Activated T-cell treated with anti-CD3 and anti-CD28 coated beads, Interleukin-2, amount 50 U/mL, for 72 hours (primary cell): ENCODE measurements at places on chromosomes 2 and 18.
A peak's percentile ranks its signal among the peaks of the same experiment; 100 is the strongest.

DNA sequence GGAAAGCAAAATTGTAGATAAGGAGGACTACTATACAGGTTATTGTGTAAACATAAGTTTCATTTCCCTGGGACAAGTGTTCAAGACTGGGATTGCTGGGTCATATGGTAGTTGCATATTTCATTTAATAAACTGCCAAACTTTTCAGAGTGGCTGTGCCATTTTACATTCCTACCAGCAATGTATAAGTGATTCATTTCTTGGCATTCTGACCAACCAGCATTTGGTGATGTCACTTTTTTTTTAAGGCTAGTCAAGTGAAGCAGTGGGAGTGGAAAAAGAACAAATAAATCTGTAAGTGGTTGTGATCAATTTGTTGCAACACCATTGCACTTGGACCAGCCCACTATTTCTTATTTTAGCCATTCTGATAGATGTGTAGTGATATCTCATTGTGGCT is 5.2 kb upstream of the CHCHD5 start:
- DNase-seq: no peak

GRCh38 chr2:222180619-222181018 is 118.2 kb downstream of the PAX3 start:
- DNase-seq: no peak

GRCh38 chr18:59910967-59911366 is 11.2 kb downstream of the PMAIP1 start:
- DNase-seq: no peak

- DNase-seq: no peak
These were observed 308.8 kb downstream of the PRKCE start for GRCh38 chr2:45960057-45960863.

DNA sequence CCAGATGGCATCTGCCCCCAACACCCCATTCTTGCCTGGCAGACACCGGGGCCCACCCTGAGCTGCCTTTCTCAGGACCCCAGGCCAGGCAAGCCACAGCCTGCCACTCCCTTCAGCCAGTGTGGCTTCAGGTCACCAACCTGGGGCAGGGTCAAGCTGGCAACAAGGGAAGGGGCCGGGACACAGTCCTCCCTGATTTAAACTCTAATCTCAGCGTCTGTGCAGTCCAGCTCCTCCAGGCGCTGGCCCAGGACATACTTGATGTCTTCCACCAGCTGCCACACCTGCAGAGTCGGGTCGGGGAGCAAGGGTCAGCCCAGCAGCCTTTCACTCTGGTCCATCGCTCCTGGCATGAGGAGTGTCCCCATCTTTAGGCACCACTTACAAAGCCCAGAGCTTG is 29.0 kb upstream of the ALPP start:
- DNase-seq: no peak

DNA sequence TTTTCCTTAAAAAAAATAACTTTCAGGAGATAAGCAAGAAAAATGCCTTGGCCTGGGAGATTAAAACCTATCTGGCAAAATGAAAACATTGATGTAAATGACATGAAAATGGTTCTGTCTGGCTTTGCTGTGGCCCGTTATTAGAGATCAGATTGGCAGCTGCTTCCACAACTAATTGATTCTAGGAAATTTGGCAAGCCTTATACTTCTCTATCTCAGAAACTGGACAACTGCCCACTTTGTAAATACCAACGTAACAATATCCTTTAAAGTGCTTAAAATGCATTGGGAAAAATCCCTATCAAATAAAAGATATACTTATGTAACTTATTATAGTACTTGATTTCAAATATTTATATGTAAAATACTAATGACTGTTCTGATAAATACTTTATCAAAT is 14.2 kb upstream of the SKA1 start:
- DNase-seq: no peak

GRCh38 chr2:210072922-210073509 is 70.6 kb downstream of the RPE start:
- no peak for DNase-seq

DNA sequence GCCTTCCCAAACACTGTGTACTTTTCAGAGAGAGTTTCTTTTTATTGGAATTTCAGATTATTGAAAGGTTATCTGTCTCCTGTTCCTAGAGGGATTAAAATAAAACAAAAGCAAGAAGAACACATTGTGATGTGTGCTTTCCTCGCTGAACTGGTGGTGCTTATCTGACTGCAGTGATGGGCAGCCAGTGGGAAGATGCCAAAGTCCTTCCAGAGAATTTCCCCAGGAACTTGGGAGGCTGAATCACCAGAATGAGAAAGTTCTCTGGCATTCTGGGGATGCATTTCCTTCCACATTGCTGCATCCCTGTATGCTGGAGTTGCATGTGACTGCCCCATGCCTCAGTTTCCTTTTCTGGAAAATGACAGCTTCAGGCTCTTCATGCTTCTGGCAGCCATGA is 53.9 kb upstream of the SEC11C start:
- no peak for DNase-seq

- no peak for DNase-seq
These were observed 97.2 kb upstream of the DSEL start for GRCh38 chr18:67613731-67614130.

DNA sequence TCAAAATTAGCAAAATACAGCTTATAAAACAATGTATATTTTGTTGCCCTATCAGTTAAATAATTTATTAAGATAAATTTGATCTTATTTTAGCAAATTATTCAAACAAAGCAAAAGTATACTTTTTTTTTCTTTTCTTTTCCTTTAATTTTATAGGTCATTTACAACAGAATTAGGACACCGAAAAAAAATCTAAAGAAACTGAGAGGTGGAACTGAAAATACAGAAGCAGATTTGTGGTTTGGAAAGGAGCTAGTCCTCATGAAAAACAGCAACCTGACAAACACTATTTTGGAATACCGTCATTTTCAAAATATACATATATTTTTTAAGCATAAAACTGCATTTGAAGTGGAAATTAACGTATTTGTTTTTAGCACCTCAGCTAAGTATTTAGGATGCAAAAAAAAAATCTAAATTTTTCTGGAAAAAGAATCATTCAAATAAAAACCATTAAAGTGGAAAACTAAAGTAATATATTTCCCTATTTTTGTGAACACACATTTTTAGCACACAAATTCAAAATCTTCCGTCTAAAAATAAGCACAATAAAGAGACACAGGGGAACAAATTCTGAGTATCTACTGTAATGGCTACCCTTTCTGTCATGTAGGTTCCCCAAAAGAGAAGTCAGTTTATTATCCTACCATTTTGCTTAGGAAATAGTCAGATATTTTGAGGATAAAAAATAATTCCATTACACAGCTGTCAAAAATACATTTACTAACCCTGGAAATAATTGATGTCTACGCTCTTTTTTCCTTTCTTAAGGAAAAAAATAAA is 2.7 kb downstream of the CCDC88A start:
- no peak for DNase-seq

DNA sequence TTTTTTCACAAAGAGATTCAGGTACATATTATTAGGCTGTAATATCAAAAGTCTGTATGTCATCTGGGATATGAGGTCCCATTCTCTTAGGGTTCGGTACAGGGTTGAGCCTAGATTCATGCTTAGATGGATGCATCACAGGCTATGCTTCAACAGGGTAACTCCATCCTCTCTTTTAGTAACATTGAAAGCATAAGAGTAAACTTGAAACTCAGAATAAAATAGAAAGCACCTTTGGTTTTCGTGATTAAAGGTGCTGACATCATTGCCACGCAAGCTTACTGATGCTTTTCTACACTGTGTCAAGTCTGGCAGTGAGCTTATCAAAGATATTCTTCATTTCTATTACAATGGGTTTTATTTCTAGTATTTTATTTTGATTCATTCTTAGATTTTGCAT is 419.1 kb upstream of the DSEL start:
- no peak for DNase-seq

DNA sequence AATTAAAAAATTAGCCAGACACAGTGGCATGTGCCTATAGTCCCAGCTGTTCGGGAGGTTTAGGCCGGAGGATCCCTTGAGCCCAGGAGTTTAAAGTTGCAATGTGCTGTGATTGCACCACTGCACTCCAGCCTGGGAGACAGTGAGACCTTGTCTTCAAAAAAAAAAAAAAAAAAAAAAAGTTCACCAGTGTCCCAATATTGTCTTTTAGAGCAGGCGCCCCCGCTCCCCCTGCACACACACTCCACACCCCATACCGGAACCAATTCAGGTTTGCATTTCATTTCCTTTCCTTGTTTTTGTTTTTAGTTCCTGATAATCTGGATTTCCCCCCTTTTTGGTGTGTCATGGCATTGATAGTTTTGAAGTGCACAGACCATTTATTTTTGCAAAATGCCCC is 10.4 kb downstream of the TMEM87B start:
- DNase-seq: no peak

GRCh38 chr18:31183302-31183701 is 20.6 kb upstream of the DSC1 start:
- no peak for DNase-seq

GRCh38 chr2:162623888-162624287 is 214.7 kb downstream of the KCNH7 start:
- DNase-seq: no peak

DNA sequence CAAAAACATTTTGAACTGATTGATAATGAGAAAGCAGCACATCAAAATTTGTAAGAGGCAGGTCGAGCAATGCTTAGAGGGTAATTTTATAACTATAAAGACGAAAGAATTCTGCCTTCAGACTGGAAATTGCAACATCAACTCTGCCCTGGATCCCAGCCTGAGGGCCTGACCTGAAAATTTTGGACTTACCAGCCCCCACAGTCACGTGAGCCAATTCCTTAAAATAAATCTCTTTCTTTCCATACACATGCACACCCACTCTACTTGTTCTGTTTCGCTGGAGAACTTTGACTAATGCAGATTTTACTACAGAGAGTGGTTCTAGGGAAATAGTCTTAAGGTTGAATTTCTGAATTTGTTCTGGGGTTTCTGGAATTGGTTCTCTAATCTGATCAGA is 14.6 kb upstream of the ACOXL start:
- no peak for DNase-seq

DNA sequence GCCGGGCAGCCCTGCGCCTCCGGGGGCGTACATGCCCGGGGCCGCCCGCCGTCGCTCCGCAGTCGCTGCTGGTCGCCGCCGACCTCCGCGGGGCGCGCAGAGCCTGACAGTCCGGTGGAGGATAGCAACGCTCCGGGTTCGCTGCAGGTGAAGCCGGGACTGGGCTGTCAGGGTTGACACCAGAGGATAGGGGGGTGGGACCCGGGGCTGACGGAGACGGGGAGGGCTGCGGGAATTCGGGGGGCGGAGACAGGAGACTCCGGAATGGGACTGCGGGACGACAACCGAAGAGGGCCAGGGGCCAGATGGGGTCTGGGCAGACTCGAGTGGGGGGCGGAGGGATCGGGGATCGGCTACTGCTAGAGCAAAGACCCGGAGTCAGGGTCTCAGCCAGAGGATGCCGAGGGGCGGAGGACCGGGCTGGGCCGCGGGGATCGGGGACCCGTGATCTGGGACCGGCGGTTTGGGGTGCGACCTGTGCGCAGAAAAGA is 403 bp downstream of the TMEM127 start:
- no peak for DNase-seq

- DNase-seq: no peak
These were observed 318.7 kb upstream of the ATP5MC3 start for GRCh38 chr2:175500255-175500654.

GRCh38 chr18:60469387-60470100 is 97.0 kb upstream of the MC4R start:
- no peak for DNase-seq

- DNase-seq: no peak
These were observed 318.8 kb downstream of the CCDC85A start for GRCh38 chr2:56502616-56503015.

- DNase-seq: no peak
These were observed 78.7 kb downstream of the GRB14 start for GRCh38 chr2:164542581-164543021.

GRCh38 chr2:139773720-139774277 is 993.6 kb upstream of the NXPH2 start:
- DNase-seq: no peak

DNA sequence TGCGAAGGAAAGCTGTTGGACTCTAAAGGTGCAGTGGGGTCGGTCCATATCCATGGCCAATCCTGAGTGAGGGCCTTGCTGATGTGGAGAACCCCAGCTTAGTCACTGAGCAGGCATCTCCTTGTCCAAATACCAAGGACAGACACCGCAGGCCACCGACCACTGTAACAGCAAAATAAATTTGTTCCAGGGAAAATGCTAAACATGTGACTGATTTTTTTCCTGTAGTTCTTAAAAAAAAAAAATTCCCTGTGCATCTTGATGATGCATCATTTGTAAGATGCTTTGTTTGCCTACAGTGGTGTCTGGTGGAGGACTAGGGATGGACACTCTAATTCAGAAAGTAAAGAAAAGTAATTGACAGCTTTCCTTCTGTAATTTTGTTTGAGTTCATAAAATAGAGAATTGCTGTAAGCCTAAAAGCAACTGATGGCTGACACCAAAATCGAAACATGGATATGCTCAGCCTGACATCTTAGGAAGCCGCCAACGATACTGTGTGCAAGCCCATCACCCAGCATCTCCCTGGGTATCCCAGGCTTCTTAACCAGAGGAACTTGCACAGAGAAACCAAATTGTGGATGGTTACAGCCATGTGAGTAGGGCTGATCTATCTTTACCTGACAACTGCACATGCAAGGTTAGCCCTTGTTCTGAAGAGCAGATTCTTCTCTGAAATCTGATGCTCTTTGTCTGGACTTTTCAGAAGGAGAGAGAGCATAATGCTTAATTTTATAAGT is 188.6 kb downstream of the ARL4C start:
- DNase-seq: no peak

DNA sequence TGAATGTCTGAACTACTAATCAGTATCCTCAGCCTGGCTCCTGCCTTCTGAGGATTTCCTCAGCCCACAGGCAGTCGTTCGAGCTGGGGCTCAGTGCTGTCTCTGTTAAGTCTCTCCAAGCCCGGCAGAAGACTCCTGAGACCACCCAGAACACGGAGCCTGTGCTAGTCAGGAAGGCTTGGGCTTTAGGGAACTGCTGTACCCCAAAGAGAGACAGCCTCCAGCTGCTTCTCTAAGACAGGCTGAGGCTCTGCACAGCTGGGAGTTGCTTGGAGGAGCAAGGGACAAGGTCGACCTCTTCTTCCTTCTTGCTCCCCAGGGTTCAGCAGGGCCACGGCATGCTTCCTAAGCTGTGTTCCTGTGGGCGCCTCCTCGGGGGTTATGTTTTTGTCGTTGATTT is 283.4 kb upstream of the MYT1L start:
- no peak for DNase-seq

DNA sequence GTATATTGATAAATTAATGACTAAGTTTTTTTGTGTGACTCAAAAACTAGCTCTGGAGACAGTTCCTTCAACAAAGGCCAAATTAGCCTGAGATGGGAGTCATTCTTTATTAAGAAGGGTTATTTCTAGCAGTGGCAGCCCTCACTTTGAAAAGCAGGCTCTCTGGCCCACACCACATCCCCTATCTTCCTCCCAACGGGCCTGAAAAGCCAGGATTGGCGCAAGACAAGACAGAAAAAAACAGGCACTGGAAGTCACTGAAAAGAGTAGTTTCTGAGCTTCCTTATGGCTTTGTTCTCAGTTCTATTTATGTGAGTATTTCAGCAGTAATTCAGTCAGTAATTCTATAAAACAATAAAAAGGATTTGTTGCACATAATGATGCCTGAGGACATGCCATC is 149.0 kb downstream of the LAMA3 start:
- no peak for DNase-seq

GRCh38 chr2:239223310-239224198 is 177.3 kb downstream of the HDAC4 start:
- no peak for DNase-seq

- peak; percentile 2 for DNase-seq
These were observed 280.9 kb upstream of the SIX2 start for GRCh38 chr2:45289997-45290709.

GRCh38 chr2:197487385-197487784 is 12.3 kb downstream of the HSPD1 start:
- DNase-seq: no peak

- DNase-seq: no peak
These were observed 137.2 kb downstream of the BCL2 start for GRCh38 chr18:63182310-63182772.
